ENCODE measurements at places on chromosomes 12 and 14. TPM values are rescaled to one million over a fixed set of nuclear protein-coding genes. Genes with fewer than 3 reads are reported as not detected.

- H3K27ac ChIP-seq = no peak overlapping the region
- H3K4me1 ChIP-seq = peaks cover 8% of the 10 kb centered on the region
- no peak for DNase-seq
- peak overlapping the region; percentile 28 for H3K4me3 ChIP-seq
Measured at GRCh38 chr14:52299692-52300278, 14.3 kb upstream of the PTGER2 start.

- DNase-seq = no peak
- no peaks in the 10 kb centered on the region for H3K4me1 ChIP-seq
- H3K36me3 ChIP-seq = no peaks in the 10 kb centered on the region
- no peak overlapping the region for H3K27ac ChIP-seq
Measured at GRCh38 chr14:85301506-85301905, 228.4 kb upstream of the FLRT2 start.

DNA sequence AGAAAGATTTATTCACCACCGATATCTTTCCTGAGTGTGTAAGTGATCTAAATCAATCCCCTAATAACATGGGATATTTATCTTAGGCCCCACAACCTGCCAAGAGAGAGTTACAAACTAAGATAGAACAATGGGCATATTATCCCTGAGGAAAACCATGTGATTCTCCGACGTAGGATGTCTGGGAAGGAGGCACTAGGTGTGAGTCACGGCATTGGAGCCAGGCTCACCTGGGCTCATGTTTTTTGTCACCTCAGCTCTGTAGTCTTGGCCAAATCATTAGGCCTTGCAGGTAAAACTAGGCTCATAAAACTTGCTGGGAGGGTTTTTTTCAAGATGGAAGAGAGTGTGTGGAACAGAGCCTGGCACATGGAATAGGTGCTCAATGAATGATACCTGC, 129.7 kb upstream of the PLEKHG7 start:
- H3K36me3 ChIP-seq = no peaks in the 10 kb centered on the region
- no peak overlapping the region for H3K4me3 ChIP-seq
- H3K4me1 ChIP-seq = peaks cover 5% of the 10 kb centered on the region
- no peak for DNase-seq
- no peak overlapping the region for H3K27ac ChIP-seq

GRCh38 chr12:77751939-77752338, 78.8 kb upstream of the NAV3 start:
- DNase-seq = no peak
- no peaks in the 10 kb centered on the region for H3K27me3 ChIP-seq
- H3K4me3 ChIP-seq = no peak overlapping the region
- H3K27ac ChIP-seq = no peak overlapping the region
- no peaks in the 10 kb centered on the region for H3K36me3 ChIP-seq

DNA sequence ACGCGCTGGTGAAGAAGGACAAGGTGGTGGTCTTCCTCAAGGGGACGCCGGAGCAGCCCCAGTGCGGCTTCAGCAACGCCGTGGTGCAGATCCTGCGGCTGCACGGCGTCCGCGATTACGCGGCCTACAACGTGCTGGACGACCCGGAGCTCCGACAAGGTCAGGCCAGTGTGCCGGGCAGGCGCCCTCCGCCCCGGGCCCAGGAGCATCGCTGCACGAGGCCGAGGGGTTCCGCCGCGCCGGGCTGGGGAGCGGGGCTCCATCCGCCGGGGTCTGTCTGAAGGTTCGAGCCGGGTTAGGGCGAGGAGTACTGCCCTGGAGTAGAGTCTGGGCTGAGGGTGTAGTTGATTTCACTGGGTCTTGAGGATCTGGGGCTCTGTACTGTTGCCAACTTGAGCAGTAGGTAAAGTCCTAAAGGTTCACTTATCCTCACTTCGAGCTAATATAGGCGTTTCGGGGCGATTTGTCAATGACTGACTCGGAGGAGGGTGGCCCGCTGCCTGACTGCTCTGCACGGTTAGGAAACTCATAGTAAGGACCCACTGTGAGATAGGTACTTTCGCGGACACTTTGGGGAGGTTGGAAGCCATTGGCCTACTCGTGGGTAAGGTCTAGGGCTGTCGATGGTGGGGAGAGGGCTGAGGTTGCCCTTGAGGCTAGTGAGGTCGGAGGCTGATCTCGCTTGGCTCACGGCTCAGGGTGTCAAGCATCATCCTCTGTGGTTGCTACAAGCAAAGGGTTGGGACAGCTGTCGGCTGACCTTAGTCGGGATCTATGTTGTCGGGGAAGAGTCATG, 574 bp downstream of the GLRX5 start:
- peaks cover 58% of the 10 kb centered on the region for H3K4me1 ChIP-seq
- peak overlapping the region; percentile 82 for H3K4me3 ChIP-seq
- no peaks in the 10 kb centered on the region for H3K27me3 ChIP-seq
- peak; percentile 31 for DNase-seq
- peak overlapping the region; percentile 33 for H3K27ac ChIP-seq

- DNase-seq = no peak
- H3K4me1 ChIP-seq = no peaks in the 10 kb centered on the region
- peaks cover 3% of the 10 kb centered on the region for H3K36me3 ChIP-seq
Measured at GRCh38 chr12:103994235-103994634, 28.6 kb downstream of the TDG start.

The LGMN gene
- 10.9 TPM for total RNA-seq

GRCh38 chr12:128807161-128807724, 16.5 kb downstream of the SLC15A4 start:
- H3K27me3 ChIP-seq = no peaks in the 10 kb centered on the region

The CPNE6 gene
- not detected for total RNA-seq

Data from CD4-positive, CD25-positive, alpha-beta regulatory T cell (primary cell).